ENCODE measurements at places on chromosomes 12 and 14.

DNA sequence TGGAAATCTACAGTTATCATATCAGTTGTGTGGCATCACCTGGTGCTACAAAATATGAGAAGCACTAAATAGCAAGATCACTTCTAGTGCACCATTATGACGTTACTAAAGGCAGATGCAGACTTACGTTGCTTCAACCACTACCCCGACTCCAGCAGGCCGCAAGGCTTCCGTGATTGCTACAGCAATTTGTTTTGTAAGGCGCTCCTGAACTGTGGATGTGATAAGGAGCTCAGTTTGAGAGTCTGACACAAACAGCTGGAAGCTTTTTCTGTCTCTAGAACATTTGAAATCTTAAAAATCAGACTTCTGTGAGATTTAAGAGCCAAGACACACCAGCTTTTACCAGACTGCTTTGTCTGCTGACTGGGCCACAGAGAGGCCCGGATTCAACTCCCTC, 57.0 kb downstream of the GCH1 start:
- no peak for DNase-seq

DNA sequence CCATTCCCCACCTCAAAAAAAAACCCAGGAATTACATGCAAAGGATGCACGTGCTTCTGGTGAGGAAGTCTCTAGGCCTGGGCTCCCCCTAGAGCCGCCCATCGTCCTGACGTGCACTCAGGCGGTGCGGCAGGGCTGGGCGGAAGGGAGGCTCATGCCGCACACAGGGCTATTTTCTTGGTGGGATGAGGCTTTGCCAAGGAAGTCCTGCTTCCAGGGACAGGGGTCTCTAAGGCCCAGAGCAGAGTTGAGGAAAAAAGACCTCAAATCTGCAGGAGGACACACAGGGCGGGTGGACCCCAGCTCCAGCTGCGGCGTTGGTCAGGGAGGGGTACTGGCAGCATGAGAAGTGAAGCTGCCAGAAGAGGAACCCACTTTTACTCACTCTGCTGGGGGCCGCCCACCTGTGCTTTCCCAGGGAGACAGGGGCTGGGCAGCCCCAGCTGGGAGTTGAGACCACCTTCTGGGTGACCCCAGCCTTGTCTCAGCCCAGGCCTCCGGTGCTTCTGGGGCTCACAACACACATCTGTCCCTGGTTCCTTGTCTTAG, 4.2 kb downstream of the RHOF start:
- DNase-seq: no peak

- peak; percentile 28 for DNase-seq
Measured at GRCh38 chr14:93132472-93133065, 16.8 kb upstream of the ITPK1 start.

GRCh38 chr12:1886396-1887008, 31.9 kb downstream of the CACNA2D4 start:
- no peak for DNase-seq

GRCh38 chr14:59175404-59175803, 13.1 kb upstream of the DAAM1 start:
- no peak for DNase-seq

DNA sequence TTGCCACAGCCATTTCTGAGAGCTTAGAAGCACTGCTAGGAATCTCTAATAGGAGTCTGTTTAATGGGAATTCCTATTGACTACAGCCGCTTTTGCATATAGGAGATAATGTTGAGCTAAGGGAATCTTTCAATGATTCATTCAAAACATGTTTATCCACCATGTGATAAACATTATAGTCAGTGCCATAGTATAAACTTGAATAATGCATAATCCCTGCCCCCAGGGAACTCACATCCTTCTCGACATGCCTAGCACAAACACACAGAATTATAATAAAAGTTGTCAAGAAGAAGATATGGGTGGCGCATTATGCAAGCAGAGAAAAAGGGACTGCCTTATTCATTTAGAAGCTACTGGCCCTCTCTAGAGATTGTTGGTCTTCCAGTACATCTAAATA, 248.0 kb downstream of the DAD1 start:
- no peak for DNase-seq
